ENCODE measurements at places on chromosomes 5 and 9. TPM values are rescaled to one million over a fixed set of nuclear protein-coding genes. Genes with fewer than 3 reads are reported as not detected.

NUDT2 gene
- 24.6 TPM for polyA plus RNA-seq

GRCh38 chr9:128627906-128628305 lies 28.7 kb downstream of the DYNC2I2 start:
- no peak for DNase-seq

GRCh38 chr5:33938881-33939280 lies 2.7 kb downstream of the RXFP3 start:
- DNase-seq: no peak

- no peak for DNase-seq
Measured at GRCh38 chr9:106883626-106884190, 20.7 kb downstream of the ZNF462 start.

GRCh38 chr9:134937164-134937555 lies 19.4 kb upstream of the FCN1 start:
- no peak for DNase-seq

KCNV2 gene
- not detected for polyA plus RNA-seq

DNA sequence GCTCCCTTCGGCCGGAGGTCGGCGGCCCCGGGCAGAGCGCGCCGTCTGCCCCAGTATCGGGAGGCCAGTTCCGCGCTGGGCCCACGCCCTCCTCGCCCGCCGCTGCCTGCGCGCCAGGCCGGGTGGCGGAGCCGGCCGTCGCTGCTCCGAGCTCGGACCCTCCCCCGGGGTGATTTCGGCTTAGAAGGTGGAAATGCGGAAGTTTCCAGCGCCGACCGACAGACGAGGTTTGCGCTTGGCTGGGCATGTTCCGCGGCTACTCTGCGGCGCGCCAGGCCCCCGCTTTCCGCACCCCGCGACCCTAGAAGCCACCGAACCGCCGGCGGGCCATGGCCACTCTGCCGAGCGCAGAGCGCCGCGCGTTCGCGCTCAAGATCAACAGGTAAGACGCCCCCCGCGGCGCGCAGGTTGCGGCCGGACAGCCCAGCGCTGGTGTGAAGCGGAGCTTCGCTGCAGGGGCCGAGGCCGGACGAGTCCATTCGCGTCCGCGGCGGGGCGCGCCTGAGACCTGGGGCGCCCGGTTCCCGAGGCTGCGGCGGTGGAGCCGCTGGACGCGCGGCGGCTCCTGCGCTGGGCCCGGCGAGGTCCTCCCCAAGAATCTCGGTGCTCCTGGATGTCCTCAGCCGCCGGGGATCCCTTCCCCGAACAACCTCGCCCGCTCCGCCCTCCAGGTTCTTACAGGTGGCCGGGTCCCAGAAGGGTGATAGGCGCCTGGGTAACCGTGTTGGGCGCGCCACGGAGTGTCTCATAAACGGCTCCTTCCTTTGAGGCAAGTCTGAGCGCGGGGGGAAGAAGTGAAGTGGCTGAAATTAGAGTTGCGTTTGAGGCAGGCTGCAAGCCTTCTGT lies at the start of gene DOCK8:
Gene DOCK8 (plus strand): TSS at position 218 of the 846 bp plus-strand sequence. CDS start 112 bp downstream, at position 330.
- peak; percentile 36 for DNase-seq

DNA sequence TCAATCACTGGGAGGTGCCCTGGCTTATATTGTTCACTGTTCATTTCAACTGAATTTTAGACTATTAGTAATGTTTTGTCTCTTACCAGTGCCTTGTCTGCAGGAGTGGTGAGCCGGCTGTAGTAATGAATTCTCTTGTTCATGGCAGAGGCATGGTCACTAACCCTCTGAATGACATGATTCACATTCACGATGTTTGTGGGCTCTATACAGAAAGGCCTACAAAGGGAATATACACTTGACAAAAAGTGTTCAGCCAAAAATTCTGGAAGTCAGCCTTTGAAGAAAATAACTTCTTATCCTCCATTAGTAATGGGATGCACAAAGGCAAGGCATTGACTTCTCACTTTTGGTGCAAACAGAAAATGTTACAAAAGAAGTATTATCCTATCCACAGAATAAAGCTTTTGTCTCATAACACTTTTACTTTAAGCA lies 39.6 kb downstream of the SLC38A9 start:
- no peak for DNase-seq

ENTPD2 gene
- polyA plus RNA-seq: not detected

TMEM252 gene
- polyA plus RNA-seq: not detected

- DNase-seq: no peak
Measured at GRCh38 chr9:114906922-114907571, 23.3 kb downstream of the TNFSF8 start.

DNA sequence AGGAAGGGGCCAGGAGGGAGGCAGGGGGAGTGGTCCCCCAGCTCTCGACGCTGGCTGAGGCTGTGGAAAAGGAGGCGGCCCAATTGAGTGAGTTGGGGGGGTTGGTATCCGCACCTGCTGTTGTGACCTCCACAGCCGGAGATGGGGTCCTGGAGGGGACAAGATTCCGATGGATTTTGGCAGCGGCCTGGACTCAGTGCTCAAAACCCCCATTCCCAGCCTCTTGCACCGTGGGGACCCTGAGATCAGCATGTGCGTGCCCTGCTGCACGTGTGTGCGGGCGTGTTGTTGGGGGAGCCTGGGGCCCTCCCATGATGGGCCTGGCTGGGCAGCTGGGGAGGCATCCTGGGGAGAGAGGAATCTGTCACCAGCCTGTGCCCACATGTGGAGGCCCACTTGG lies 15.0 kb downstream of the CNTFR start:
- DNase-seq: no peak

ADAMTSL1 gene
- not detected for polyA plus RNA-seq

NUDT12 gene
- not detected for polyA plus RNA-seq

- DNase-seq: peak; percentile 44
Measured at GRCh38 chr9:114662081-114662989, 4.7 kb upstream of the TEX53 start.

DNA sequence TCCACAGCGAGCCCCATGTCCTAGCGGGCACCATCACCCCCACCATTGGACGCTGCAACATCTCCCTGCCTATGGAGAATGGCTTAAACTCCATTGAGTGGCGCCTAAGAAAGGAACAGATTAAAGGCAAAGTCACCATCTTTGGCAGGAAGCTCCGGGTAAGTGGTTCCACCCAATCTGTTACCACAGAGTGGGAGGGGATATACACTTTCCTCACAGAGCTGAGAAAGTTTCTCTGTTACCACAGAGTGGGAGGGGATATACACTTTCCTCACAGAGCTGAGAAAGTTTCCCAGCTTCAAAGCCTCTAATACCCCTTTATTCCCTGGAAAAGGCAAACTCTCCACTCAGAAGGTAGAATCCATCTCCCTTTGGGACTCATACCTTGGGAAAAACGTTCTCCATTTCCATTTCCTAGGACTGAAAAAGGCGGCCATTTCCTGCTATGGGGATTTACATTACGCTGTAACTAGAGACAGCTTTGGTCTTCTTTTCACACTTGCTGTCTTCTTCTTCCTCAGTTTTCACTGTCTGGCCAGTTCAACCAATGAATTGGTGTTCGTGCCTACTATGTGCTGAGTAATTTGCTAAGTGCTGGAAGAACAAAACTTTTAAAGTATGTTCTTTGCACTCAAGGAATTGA lies 63.4 kb upstream of the WWC1 start:
- no peak for DNase-seq

OR13C4 gene
- not detected for polyA plus RNA-seq

FOXD4L5 gene
- polyA plus RNA-seq: not detected

SPATA31D4 gene
- not detected for polyA plus RNA-seq

ADAMTS6 gene
- 0.23 TPM for polyA plus RNA-seq

DNA sequence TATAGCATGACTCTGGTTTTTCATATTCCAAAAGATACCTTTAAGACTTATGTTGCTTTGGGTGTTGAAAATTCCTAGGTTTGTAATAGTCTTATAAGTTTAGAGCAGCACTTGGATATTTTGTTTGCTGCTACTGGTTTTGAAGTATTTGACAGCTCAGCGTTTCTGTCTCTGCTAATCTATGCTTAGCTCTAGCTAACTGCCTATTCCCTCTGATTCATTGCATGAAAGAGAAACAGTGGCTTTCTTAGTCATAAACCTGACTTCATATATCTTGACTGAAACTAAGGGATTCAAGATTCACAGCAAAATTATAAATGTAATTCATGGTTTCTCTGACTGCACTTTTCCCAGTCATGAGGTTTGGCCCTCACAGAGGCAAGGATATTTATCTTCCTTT lies 35.6 kb upstream of the ANXA1 start:
- DNase-seq: no peak

SH3PXD2B gene
- not detected for polyA plus RNA-seq

DNA sequence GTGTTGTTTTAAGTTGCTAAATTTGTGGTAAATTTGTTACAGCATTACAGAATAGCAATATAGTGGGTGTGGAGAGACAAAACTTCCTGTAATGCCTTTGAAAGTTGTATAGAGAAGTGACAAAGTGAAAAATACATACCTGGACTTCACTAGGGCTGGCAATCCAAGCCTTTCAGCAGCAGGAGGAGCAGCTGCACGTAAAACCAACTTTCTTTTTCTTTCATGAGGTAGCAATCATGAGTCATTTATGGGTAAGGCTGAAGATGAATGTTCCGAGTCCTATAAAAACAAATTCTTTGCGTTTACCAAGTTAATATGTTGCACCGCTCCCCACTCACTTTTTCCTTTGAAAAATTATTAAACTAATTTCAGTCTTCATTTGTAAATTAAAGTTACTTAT lies 1138.2 kb downstream of the TAF11L14 start:
- DNase-seq: no peak

HINT2 gene
- polyA plus RNA-seq: 69.4 TPM

GRCh38 chr9:128724744-128725211 lies 851 bp upstream of the ZDHHC12 start:
- no peak for DNase-seq

- no peak for DNase-seq
Measured at GRCh38 chr5:143230676-143230996, 172.8 kb downstream of the NR3C1 start.

TERT gene
- polyA plus RNA-seq: not detected

DNA sequence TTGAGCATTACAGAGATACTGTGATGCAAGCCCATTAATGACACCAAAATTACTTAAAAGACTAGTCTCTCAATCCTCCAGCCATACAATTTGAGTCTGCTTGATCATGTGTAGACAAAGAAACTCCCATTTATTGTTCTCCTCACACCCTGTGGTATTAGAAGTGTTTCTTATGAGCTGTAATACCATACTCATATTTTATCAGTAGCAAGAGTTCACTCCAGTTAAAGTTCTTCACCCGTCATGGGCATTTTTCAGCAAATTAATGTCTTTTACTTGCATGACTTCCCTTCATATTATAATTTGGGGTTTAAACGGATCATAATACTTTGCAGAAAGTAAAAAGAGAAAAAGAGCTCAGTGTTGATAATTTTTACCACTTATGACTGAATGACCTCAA lies 242.9 kb downstream of the BNC2 start:
- no peak for DNase-seq

DNA sequence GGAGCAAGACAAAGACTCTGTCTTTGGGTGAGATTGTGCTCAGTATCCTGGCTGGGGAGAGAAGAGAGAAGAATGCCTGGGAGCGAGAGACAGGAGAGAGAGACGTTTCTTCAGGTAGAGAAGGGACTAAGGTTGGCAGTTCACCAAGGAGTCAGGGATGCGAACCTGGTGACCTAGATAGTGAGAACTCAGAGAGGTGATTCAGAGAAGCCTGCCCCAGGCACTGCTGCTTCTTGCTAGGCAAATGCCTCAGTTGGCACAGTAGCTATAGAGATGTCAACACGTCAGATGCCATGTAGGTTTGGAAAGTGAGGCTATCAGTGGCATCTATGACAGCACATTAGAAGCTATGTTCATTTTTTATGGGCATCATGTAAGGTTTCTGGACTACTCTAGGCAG lies 231.6 kb upstream of the VLDLR start:
- no peak for DNase-seq

DNA sequence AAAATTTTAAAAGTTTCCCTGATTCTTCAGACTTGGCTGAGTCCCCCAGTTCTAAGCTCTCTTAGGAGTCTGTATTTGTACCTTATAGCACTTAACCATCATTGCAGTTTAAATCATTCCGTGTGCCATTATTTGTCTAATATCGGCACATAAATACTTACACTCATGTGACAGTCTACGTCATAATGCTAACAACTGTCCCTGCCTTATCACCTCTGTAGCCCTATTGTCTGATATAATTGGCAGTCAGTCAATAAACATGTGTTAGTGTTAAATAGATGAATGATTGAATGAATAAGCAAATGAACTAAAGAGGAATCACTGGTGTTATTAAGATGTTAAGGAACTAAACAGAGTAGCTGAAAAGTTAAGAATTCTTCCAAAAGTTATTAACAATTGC lies 287.8 kb downstream of the EBF1 start:
- no peak for DNase-seq

GRCh38 chr9:35106343-35106730 lies 3.4 kb upstream of the STOML2 start:
- no peak for DNase-seq

DNA sequence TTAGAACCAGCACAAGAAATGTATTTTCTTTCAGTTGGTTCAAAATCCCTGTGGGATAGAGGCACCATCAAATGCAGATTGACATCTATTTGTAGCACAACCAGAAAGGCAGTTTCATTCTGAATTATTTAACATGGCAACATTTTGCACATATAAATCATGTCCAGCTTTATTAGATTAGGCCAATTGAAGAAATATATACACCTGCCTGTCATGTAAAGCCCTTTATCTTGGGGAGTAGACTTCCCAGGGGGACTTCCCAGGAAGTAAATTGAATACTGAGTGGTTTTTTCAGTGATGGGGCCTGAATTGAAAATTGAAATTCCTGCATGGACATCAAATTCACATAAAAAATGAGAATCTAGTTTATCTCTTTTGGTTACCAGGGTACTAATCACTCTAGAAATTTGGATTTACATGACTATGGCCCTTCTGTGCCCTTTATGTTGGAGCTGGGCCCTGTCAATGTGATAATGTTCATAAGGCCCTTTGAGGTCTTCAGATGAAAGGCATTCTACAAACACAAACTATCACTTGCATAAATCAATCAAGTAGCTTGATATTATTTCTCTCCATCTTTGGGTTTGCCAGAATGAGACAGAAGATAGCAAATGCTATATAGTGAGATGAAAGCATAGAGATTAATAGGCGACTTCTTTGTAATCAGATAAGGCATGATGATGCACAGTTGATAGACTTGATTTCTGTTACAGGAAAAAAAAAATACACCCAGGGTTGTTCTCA lies 26.2 kb upstream of the ZNF608 start:
- no peak for DNase-seq
